ENCODE measurements at places on chromosomes 3 and 15. TPM values are rescaled to one million over a fixed set of nuclear protein-coding genes. Genes with fewer than 3 reads are reported as not detected.

The ADCY5 gene
- total RNA-seq, result not detected

The FRMD5 gene
- 0.60 TPM for total RNA-seq

The P2RY13 gene
- not detected for total RNA-seq

The TMC3 gene
- not detected for total RNA-seq

The HYPK gene
- total RNA-seq, result 15.2 TPM

The ARGFX gene
- not detected for total RNA-seq

The LSG1 gene
- 43.4 TPM for total RNA-seq

The CAND2 gene
- 1.2 TPM for total RNA-seq

The PLS1 gene
- total RNA-seq, result 5.3 TPM

The KCNMB3 gene
- 0.89 TPM for total RNA-seq

The IQCF5 gene
- not detected for total RNA-seq

The HYAL3 gene
- total RNA-seq, result 7.1 TPM

The NRROS gene
- total RNA-seq, result 15.2 TPM

The SV2B gene
- total RNA-seq, result 0.17 TPM

The CCDC39 gene
- not detected for total RNA-seq

The SPSB4 gene
- not detected for total RNA-seq

The BCL2A1 gene
- total RNA-seq, result 39.6 TPM

The LMAN1L gene
- 0.53 TPM for total RNA-seq

The RASL12 gene
- not detected for total RNA-seq

The CLDN16 gene
- total RNA-seq, result 0.29 TPM

The MYRIP gene
- not detected for total RNA-seq

The ARL6 gene
- total RNA-seq, result 1.3 TPM

The SKOR1 gene
- 0.31 TPM for total RNA-seq
